Head of caudate nucleus (tissue), 42 donors: ENCODE measurements at places on chromosomes 13 and 19.

DNA sequence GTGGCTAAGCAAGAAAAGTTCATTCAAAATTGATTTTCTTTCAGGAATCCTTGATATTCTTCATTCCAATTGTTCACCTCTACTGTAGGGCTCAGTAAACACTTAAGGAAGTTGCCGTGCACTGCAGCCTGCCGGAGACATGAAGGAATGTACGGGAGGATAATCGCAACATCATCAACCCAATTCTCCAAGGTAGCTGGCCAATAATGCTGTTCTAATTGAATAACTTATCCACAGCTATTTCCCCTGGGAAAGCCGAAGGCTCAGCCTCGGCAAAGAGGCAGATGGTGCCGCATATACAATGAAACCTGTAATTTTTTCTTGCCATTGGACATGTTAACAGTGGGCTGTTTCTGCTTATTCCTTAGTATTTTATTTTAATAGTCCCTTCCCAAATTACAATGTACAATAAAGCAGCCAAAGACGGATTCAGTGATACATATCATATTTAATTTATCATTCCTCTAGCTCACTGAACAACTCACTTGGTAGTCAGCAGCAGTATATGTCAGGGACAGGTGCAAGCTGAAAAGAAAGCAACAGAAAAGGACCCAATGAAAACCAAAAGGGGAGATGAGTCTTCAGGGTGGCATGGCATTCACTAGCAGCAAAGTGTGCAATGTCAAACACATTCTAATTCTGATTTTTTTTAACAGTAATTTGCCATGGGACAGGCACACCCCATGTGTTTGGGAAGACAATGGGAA lies 420.5 kb upstream of the KLF12 start:
- DNase-seq: no peak

GRCh38 chr13:113456116-113456702 lies 2.9 kb upstream of the ADPRHL1 start:
- DNase-seq: no peak

- no peak for DNase-seq
These were observed 21.0 kb downstream of the CLEC4M start for GRCh38 chr19:7783991-7784423.

DNA sequence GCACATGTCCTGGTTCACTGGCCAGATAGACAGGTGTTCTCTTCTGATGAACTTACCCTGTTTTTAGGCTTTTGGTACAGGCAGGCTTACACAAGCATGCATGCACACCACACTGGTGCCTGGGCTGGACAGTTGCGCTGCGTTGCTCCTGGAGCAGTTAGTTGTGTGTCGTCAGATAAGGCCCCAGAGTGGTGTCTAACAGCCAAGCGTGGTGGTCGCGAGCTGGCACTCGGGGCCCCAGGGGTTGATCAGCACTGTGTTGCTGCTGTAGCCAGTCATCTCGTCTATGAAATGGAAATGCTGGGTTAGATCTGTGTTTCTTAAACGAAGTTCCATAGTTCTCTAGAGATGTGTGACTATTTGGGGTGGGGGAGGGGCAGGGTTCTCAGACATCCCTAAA lies 24.6 kb upstream of the TEX29 start:
- DNase-seq: no peak

- peak; percentile 54 for DNase-seq
These were observed 9.3 kb downstream of the PLEKHA4 start for GRCh38 chr19:48858984-48859710.

- DNase-seq: peak; percentile 95
These were observed at the start of gene PNMA8C for GRCh38 chr19:46428239-46429135. Gene PNMA8C, minus strand, starts transcription at chr19:46428936. Its CDS starts 577 bp downstream, at chr19:46428359.

- no peak for DNase-seq
These were observed 17.5 kb downstream of the ELAVL3 start for GRCh38 chr19:11463391-11463790.

DNA sequence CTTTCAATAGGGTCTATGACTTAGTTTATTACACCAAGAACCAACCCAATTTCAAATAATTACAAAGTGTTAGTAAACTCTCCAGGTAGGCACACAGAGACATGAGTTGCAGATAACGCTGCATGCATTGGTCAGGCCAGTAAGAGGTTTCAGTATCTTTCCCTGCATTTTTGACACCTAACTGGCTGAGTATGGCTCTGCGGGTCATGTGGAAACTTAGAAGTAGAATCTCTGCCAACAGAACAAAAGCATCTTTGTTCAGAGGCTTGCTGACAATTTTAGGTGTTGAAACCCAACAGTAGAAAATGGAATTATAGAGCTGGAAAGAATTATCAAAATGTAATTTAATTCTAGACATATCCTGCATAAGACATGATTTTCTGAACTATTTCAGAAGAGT lies 25.3 kb downstream of the HTR2A start:
- no peak for DNase-seq

DNA sequence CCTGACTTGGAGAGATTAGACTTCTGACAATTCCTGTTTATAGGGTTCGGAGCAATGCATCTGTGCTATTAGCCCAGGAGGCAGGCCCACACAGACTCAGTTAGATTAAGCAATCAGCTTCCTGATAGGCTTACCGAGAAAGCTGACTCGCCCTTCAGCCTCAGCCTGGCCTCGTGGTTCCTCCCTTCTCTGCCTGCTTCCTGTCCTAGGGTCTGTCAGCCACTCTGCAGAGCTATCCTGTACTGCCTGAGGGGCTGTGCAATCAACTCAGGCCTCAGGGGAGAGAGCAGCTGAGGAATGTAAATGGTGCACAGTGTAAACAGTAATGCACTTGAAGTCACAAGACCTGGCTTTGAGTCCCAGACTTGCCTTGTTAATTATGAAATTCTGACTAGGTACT lies 30.7 kb downstream of the HTR2A start:
- DNase-seq: no peak

DNA sequence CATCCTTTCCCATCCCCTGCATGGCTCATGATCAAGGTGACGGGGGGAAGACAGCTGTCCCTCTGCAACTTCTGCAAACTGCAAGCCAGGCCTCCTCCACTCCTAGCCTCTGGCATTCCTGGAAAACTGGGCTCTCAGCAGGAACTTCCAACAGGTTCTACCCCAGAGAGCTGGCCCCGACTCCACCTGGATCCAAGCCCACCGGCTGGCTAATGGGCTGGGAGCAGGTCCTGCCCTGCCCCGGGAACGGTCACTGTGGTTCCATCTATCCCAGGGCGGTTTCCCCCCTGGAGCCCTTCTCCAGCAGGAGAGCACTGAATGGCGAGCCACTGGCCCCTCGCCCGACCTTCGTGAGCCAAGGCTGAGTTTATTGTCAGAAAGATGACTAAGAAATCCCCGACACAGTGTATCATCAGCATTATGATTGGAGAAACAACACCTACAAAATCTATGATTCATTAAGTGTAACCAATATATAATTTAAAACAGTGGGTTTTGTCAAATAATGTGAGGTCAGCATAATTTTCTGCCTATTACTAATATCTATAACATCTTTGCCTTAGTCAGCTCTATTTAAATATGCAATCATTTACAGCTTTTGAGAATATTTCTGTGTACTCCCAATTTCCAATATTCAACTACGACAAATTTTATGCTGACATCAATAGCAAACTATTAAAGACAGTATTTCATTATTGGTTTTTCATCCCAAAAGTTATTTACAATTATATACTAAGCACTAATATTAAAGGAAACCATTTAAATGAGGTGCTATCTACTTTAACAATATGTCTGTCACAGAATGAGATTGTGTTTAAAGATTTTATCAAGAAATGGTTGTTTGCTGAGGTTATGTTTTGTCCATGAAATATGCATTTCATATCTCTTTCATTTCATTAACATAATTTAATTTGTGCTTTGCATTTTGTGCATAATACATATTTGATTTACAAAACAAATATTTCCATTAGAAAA lies 133.0 kb downstream of the URI1 start:
- DNase-seq: no peak

- DNase-seq: peak; percentile 65
These were observed 442 bp upstream of the FGF14 start for GRCh38 chr13:102402290-102402689.

- no peak for DNase-seq
These were observed 134.1 kb upstream of the SLC10A2 start for GRCh38 chr13:103200118-103200885.

DNA sequence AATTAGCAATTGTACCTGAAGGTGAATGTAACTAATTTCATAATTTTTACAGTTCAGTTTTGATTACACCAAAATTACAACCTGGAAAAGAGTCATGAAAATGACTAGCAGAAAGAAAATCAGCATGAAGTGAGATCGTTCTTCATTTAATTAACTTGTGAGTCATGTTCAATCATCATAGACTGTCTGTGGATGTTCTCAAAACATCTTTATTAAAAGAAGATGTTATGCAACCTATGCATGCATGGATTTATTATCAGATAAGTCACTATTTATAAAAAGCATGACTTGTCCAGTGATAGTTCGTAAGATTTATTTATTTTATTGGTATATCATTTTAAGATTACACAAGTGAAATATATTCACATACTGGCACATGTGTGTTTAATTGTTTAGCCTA lies 245.9 kb downstream of the ITGBL1 start:
- DNase-seq: no peak

- no peak for DNase-seq
These were observed 11.5 kb downstream of the HIPK4 start for GRCh38 chr19:40378509-40378908.

GRCh38 chr13:98441056-98441676 lies 135.7 kb downstream of the STK24 start:
- no peak for DNase-seq

GRCh38 chr13:30623392-30623791 lies 5.7 kb downstream of the USPL1 start:
- no peak for DNase-seq

- no peak for DNase-seq
These were observed 354.8 kb downstream of the HS6ST3 start for GRCh38 chr13:96444676-96445075.

DNA sequence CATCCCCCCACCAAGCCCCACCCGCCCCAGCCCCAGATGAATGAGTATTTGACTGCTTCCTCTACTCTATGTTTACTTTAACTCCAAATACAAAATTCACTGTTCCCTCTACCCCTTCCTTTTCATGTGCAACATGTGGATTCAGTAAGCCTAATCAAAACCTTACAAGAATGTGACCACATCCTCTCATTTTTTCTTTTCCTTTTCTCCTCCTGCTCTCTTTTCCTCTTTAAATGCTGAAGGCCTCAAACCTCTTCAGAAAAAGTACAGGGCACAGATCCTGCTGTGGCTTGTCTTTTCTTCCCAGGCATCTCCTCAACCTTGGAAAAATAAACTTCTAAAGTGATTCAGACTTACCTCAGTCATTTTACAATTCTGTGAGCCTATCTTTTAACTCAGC lies 119.0 kb downstream of the MYCBP2 start:
- no peak for DNase-seq

DNA sequence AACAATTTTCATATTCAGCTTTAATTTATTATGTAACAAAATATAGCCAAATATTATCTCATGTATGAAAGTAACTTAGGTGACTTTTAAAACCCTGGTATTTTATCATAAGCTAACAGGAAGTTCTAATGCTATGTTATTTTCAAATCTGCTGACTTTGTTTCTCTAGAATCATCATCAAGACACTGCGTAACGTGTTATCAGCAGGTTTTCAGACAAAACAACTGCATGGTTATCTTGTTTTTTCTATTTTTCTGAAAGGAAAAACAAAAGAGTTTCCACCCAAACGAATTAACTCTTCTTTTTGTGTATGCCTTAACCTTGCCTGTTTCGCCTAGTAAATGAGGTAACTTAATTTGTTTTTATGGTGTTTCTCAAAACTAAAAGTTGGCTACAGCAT lies 156.3 kb downstream of the TBC1D4 start:
- DNase-seq: no peak

GRCh38 chr13:49410477-49410876 lies 33.4 kb downstream of the CAB39L start:
- no peak for DNase-seq
